ENCODE measurements at places on chromosomes 5 and 9. TPM values are rescaled to one million over a fixed set of nuclear protein-coding genes. Genes with fewer than 3 reads are reported as not detected.
A peak's percentile ranks its signal among the peaks of the same experiment; 100 is the strongest.

GRCh38 chr9:37229882-37230482 lies 109.6 kb downstream of the ZCCHC7 start:
- ATAC-seq: no peak

GRCh38 chr9:95167998-95168397 lies 149.5 kb downstream of the FANCC start:
- ATAC-seq: no peak

- no peak for ATAC-seq
Measured at GRCh38 chr9:117703537-117703936, 666 bp upstream of the TLR4 start.

- peak; percentile 78 for ATAC-seq
Measured at GRCh38 chr9:1837453-1838084, 177.6 kb upstream of the SMARCA2 start.

DNA sequence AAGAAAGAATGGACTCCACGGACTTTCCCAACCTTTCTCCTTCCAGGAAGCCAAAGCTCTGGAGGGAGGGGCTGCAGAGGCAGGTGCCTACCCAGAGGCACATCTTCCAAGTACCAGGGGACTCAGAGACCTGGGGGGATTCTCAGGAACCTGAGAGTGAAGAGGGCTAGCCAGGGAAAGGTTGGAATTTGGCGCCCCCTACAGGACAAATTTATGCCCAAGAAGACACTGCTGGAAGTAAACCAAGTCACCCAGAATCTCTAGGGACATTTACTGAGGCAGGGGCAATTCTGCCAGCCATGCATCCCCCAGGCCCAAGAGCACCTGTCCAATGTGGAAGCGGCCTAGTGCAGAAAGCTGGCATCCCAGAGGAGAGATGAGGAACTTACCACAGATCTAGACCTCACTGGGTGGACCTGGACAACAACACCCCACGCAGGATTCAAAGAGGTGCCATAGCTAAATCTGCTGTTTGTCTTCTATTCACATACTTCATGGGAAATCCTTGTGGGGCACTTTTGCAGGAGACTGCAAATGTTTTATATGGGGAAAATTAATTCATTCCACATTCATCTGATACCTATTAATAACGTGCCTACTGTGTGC lies 25.9 kb upstream of the IDNK start:
- peak; percentile 79 for ATAC-seq

DNA sequence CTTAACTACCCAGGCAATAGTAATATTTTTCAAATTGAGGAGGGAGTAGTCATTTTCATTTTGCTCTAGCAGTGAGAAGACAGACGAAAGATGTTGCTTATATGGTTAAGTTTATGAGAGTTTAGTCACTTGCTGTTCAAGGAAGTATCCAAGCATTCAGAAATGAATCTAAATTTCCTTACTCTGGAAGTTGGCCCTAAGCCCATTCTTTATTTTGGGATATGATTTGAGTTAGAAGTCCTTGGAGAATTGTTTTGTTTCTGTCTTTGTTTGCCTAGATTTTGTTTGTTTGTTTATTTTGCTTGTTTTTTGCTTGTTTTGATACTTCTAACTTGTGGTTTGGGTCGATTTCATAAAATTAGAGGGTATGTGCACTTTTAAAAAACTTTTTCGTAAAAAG lies 146.4 kb upstream of the FGF10 start:
- no peak for ATAC-seq

- ATAC-seq: peak; percentile 95
Measured at GRCh38 chr9:130701059-130702022, 7.8 kb downstream of the EXOSC2 start.

DNA sequence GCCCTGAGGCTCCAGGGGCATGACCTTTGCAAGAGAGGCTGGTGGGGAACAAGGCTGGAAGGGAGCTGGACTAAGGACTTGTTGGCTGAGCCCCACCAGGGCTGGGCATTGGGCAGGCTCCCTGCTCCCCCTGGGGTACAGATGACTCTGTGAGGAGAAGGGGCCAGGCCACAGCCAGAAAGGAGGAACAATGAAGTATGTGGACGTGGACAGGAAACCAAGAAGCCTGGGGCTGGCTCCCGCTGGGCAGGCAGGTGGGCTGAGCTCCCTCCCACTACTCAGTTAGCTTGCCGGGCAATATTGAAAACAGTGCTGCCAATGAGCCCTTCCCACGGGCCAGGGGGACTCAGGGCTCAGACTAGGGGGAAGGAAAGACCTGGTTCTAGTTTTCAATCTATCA lies 66.1 kb upstream of the SPTLC1 start:
- ATAC-seq: no peak

DNA sequence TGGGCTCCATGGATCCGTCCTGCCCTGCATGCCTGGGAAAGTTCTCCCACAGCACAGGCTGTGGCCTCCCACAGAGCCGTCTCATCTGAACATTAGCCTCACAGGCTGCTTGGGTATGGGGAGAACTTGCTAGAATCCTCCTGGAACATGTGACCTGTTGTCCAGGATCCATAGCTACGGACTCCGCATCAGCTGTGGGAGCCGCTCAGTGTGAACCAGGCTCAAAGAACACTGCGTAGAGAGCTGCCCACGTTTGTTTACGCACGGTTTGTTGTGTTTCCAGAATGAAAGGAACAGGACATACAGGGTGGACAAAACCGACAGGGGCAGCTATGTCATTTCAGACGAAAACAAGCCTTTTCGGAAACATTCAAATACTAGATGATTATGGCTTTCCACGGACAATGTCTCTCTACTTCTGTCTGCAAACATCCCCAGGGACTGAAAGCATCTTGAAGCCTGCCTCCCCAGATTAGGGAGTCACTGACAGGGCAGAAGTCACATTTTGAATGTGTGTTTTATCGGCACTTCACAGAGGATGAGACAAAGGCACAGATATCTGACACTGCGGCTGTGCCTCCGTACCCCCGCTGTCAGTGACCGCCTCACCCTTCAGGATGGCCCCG lies 390.3 kb downstream of the GADD45G start:
- ATAC-seq: no peak

- no peak for ATAC-seq
Measured at GRCh38 chr5:101977729-101978345, 318.2 kb downstream of the SLCO4C1 start.

DNA sequence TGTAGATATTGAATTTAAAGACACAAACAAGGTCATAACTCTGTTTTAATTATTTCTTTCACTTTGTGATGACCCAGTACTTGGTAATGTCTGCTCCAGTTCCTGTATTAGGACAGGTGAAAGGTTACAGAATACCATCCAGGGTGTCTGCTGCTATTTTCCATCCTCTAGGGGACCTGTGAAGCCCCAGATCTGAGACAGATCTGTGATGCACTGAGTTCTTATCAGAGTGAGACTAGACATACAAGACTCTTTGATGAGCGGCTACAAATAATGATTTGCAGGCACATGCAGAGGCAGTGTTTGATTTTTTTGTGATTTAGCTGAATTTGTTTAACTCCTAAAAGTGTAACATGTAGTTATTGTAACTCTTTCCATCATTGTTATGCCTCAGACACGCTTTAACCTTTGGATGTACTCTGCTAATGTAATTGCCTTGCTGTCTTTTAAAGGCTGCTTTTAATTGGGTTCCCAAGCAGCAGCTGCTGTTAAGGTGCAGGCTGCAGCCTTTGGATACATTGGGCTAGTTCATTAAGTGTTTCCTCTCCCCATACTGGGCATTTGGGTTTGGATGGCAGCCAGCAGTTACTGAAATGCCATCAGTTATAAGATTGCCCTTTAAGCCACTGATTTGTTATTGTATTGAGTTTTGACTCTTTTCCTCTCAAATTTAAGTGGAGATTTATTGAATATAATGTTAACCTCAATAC lies 63.3 kb downstream of the RASGRF2 start:
- no peak for ATAC-seq

DNA sequence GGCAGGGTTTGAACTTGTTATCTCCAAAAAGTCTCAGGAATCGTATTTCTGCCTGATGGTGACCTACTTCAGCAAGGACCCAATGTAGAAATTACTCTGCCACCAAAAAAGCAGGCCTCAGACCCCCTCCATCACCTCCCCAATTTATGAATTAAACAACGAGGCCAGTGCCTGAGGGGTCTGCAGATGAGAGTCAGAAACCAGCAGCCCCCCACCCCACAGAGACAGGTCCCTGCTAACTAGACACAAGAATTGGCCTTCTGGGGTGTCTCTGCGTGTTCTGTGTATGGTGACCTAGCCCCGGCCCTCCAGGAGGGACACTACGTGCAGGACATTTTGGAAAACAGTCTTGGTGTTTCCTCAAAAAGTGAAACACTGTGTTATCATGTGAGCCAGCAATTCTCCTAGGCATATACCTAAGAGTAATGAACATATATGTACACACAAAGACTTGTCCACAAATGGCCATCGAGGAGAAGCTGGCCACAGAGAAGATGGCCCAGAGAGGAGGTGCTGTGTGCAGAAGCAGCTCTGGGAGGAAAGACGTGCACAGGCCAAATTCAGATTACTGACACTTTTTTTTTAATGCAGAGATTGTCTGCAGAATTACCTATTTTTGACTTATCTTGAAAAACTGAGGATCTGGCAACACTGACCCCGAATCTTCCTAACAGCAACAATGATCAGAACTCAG lies 93.8 kb downstream of the ADAMTS2 start:
- ATAC-seq: no peak

DNA sequence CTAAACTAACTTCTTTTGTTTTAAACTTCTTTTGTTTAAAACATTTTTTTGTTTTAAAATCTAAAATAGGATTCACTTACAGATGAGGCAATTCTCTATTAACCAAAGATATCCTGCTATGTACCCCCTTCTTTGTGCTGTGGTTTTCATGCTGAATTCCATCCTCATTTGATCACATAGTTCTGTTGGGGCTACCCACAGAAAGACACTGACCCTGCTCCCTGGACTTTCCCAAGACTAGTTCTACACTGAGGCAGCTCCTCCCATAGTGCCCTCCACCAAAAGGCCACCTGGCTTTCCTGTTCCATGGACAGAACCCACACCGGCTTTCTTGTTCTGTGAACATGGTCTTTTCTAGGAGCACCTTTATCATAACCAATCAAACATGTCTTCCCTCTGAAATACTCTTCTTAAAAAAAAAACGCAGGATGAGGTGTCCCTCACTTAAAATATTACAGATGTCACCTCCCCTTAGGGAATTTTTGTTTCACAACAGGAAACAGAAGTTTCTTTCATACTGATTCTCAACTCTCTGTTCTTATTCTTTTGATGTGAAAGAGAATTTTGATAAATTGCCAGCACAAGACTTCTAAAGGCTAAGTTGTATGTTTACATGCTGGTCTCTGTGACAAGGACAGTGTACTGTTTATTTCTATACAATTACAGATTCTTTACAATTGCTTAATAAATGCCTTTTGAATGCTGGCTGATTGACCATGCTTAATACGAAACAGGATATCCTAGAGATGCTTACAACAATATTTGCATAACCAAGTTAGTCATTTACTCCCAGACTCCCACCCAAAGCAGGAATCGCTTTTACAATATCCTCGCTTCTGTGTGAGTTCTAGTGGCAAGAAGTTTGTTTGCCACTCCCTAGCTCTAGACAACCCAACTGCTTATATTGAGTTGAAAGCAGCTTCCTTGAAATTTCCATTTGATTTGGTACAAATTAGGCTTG lies 300.4 kb downstream of the DTWD2 start:
- ATAC-seq: peak; percentile 66

Gene HAVCR2
- total RNA-seq: 0.25 TPM

Gene ITK
- total RNA-seq: 1.9 TPM

Gene PCDHGA3
- 32.1 TPM for total RNA-seq

Gene LAMC3
- total RNA-seq: 0.70 TPM

Gene SARDH
- 0.76 TPM for total RNA-seq

Gene NR6A1
- 3.5 TPM for total RNA-seq

Gene CARD9
- 1.5 TPM for total RNA-seq

Gene GBA2
- 57.2 TPM for total RNA-seq

Gene PCDHAC2
- total RNA-seq: 2.1 TPM

Gene TMEM252
- not detected for total RNA-seq

Measured in motor neuron (in vitro differentiated cells).